ENCODE measurements at places on chromosomes 11 and 22. TPM values are rescaled to one million over a fixed set of nuclear protein-coding genes. Genes with fewer than 3 reads are reported as not detected.

Gene PHF5A
- 30.9 TPM for total RNA-seq

Gene ATG13
- 117 TPM for total RNA-seq

- DNase-seq, result peak; percentile 65
Measured at GRCh38 chr22:45518580-45518991, 15.9 kb downstream of the FBLN1 start.

Gene PATE2
- total RNA-seq, result not detected

DNA sequence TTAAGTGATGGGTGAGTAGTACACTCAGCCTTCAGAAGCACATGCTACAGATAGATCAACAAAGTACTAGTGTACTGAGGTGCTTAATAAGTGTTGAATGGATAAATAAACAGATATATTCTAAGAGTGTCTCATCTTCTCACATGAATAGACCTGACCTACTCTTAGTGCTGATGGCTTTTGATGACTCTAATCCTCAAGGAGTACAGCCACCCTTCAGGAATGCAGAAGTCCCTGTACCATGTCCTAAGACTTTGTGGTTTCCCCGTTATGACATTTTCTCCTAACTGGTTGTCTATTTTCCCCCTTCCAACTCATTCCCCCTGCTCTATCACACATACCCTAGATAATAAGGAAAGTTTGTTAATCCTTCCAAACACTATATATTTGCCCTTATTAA is 61.6 kb downstream of the C11orf65 start:
- DNase-seq, result no peak

DNA sequence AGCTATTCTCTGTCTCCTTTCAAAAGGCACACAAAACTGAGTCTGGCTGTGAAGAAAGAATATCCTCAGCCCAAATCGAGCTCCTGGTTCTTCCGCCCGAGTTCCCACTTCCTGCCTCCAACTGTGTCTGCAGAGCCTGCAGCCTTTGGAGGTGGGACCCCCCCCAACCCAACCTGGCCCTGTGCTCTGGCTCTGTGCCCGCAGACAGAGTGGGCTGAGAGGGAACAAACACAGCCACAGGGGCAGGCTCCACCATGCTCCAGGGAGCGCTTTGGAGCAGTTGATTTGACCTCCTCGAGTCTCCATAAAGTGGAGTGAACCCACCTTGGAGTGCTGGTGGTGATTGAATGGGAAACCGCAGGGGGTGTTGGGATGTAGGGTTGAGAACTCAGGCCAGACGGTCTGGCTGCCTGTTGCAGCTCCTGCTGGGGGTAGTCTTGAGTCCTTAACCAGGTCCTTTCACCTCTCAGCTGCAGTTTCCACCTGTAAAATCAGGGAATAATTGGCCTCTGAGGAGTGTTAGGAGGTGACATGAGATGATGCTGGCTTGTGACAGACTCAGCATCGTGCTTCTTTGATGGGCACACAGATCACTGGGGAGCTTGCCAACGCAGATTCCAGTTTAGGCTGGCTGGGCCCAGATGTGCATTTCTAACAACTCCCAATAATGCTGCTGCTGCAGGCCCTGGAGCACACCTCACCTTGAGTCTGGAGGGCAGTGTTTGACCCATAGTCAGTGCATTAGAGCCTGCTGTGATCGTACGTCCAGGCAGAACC is 11.4 kb downstream of the DAGLA start:
- DNase-seq, result no peak

- peak; percentile 73 for DNase-seq
Measured at GRCh38 chr22:41668971-41669911, 19.4 kb downstream of the SNU13 start.
